Esophagus squamous epithelium (tissue), 5 donors: ENCODE measurements at places on chromosomes 12 and 14. TPM values are rescaled to one million over a fixed set of nuclear protein-coding genes. Genes with fewer than 3 reads are reported as not detected.

The ATP6V1D gene
- total RNA-seq, result 110 TPM

The ABCD2 gene
- total RNA-seq, result 0.09 TPM

The SIX4 gene
- total RNA-seq, result 0.53 TPM

The SPIC gene
- total RNA-seq, result 0.22 TPM

The DPPA3 gene
- not detected for total RNA-seq

The OLR1 gene
- 2.7 TPM for total RNA-seq

The PHLDA1 gene
- 33.8 TPM for total RNA-seq

The PMEL gene
- total RNA-seq, result 3.4 TPM

The NOVA1 gene
- 1.1 TPM for total RNA-seq

The ACSM4 gene
- not detected for total RNA-seq

The SYT1 gene
- 2.7 TPM for total RNA-seq

The MYF5 gene
- total RNA-seq, result not detected

The NYNRIN gene
- total RNA-seq, result 14.7 TPM

The HOXC4 gene
- total RNA-seq, result 3.1 TPM

The SERPINA10 gene
- not detected for total RNA-seq

The HHIPL1 gene
- 0.59 TPM for total RNA-seq

The CLEC2D gene
- total RNA-seq, result 3.6 TPM

The DTX1 gene
- 4.8 TPM for total RNA-seq

The SOAT2 gene
- total RNA-seq, result not detected

The PDZRN4 gene
- 0.31 TPM for total RNA-seq

The KRT5 gene
- 8,781 TPM for total RNA-seq

The RNASE7 gene
- 0.97 TPM for total RNA-seq

The GYS2 gene
- total RNA-seq, result 3.7 TPM

The OVCH1 gene
- total RNA-seq, result 0.38 TPM

The GRIP1 gene
- total RNA-seq, result 15.9 TPM

The METTL1 gene
- 13.6 TPM for total RNA-seq

The GDF3 gene
- total RNA-seq, result not detected

The ELK3 gene
- 37.5 TPM for total RNA-seq

The CEP290 gene
- 15.8 TPM for total RNA-seq

The RILPL1 gene
- 4.6 TPM for total RNA-seq

The CLEC4D gene
- not detected for total RNA-seq

The RHOF gene
- total RNA-seq, result 8.7 TPM

The CCDC197 gene
- total RNA-seq, result not detected

The PPP2R5E gene
- total RNA-seq, result 31.2 TPM

The ART4 gene
- total RNA-seq, result 0.35 TPM

The SERPINA5 gene
- total RNA-seq, result 0.38 TPM

The MANSC1 gene
- 22.5 TPM for total RNA-seq

The B4GALNT3 gene
- 26.4 TPM for total RNA-seq

The INHBC gene
- not detected for total RNA-seq

The RARG gene
- 98.0 TPM for total RNA-seq

The ATP5F1B gene
- 726 TPM for total RNA-seq

The SMCO3 gene
- not detected for total RNA-seq

The CLEC9A gene
- not detected for total RNA-seq

The HOXC13 gene
- not detected for total RNA-seq
